T-helper 2 cell treated with Interferon-gamma antibody and Interleukin-4, amounts not matched to agents 5 μg/mL and 100 μg/mL, for 36 hours (primary cell): ENCODE measurements at places on chromosomes 3 and 15.

DNA sequence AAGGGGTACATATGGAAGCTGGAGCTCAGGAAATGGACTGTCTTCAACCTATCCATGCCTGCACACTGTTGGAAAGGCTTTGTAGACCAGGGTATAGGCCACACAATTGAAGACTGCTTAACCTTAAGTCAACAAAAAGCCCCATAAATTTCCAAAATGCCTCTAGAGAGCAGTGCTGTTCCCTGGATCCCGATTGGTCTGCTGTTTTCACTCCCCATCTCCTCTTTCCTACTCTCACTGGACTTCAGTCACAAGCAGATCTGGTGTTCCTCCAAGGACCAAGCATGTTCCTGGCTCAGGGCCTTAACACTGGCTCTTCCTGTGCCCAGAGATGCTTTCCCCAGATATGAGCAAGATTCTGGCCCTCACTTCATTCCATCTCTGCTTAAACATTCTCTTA, 22.8 kb upstream of the LRRC34 start:
- no peaks in the 10 kb centered on the region for H3K4me1 ChIP-seq
- no peak for DNase-seq
- no peaks in the 10 kb centered on the region for H3K36me3 ChIP-seq
- H3K27ac ChIP-seq, result no peak overlapping the region
- H3K27me3 ChIP-seq, result peaks cover 9% of the 10 kb centered on the region
- H3K4me3 ChIP-seq, result no peak overlapping the region

DNA sequence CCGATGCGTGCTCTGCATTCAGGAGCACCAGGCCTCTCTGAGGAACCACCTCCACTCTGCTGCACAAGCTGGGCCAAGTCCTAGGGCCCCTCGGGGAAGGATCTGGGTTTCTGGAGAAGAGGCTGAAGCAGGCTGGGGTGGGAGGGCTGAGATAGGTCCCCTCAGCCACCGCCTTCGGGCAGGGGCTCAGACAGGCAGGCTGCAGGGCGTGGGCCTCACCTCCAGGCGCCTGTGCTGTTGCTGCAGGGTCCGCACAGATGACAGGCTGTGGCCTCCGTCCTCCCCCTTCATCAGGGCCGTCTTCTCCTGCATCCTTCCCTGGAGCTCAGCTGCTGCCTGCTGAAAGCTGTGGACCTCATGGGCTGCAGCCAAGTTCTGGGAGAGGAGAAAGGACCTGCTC, 15.2 kb downstream of the PLA2G4B start:
- no peaks in the 10 kb centered on the region for H3K27me3 ChIP-seq
- DNase-seq, result no peak
- H3K27ac ChIP-seq, result no peak overlapping the region
- no peak overlapping the region for H3K4me3 ChIP-seq

DNA sequence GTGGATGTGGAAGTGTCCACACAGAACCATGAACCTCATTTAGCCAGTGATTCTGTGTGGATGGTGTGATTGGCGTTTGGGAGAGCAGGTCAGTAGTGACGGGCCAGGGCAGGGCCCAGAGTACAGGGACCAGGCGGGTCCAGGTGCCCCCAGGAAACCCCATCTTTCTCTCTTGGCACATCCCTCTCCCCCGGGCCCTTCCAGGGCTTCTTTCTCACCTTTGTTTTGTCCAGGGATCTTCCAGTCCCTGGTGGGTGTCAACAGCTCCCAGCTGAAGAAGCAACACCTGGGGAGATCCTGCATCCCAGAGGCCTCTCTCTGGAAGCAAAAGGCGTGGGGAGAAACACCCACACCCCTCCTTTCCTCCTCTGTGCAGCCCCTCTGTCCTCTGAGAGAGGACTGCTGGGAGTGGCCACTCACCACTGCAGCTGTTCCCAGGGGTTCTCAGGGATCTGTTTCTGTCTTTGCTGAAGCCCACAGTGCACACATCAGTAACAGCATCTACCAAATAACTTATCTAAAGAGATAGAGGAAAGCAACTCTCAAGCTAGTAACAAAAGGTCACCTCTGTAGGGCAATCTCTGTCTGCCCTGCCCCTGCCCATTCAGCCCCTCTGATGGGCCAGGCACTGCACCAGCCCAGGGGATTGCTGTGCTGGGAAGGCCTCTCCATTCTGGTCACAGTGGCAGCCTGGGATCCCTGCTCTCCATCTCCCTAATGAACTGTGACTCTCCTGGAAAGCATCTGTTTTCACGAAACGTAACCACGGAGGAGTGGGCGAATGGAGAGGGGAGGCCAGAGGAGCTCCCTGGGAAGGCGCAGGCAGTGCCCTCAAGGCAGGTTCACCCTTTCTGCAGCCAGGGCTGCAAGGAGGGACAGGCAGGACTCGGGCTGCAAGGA, 98.3 kb upstream of the ALDH1A3 start:
- no peaks in the 10 kb centered on the region for H3K4me1 ChIP-seq
- H3K4me3 ChIP-seq, result no peak overlapping the region
- no peaks in the 10 kb centered on the region for H3K27me3 ChIP-seq
- no peak overlapping the region for H3K27ac ChIP-seq
- DNase-seq, result no peak

GRCh38 chr3:196079682-196080081, 2.2 kb downstream of the TFRC start:
- H3K27ac ChIP-seq, result peak overlapping the region; percentile 89
- H3K27me3 ChIP-seq, result no peaks in the 10 kb centered on the region
- peaks cover 36% of the 10 kb centered on the region for H3K4me1 ChIP-seq
- peak overlapping the region; percentile 99 for H3K4me3 ChIP-seq
- DNase-seq, result no peak
- H3K36me3 ChIP-seq, result peaks cover 45% of the 10 kb centered on the region

DNA sequence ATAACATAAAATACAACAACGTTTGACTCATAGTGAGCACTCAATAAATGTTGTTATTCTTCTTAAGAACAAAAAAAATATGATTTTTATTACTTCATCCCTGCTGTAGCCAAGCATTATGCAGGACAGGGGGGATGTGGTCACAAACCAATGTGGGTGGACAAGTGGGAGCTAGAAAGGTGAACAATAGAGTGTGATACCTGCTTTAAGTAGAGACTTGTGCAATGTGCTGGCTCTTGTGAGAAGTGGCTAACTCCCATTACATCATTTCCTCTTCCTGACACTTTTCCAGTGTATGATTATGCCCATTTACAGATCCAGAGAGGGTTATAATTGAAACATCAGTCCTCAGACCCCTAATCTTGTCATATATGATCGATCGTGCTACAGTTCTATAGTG, 193.6 kb downstream of the UBE2E2 start:
- no peaks in the 10 kb centered on the region for H3K36me3 ChIP-seq
- no peaks in the 10 kb centered on the region for H3K27me3 ChIP-seq
- H3K27ac ChIP-seq, result no peak overlapping the region
- no peak for DNase-seq

GRCh38 chr15:41927536-41927935, 33.7 kb upstream of the SPTBN5 start:
- H3K4me1 ChIP-seq, result peaks cover 20% of the 10 kb centered on the region
- H3K27me3 ChIP-seq, result no peaks in the 10 kb centered on the region
- DNase-seq, result no peak
- no peak overlapping the region for H3K4me3 ChIP-seq
- H3K27ac ChIP-seq, result no peak overlapping the region

DNA sequence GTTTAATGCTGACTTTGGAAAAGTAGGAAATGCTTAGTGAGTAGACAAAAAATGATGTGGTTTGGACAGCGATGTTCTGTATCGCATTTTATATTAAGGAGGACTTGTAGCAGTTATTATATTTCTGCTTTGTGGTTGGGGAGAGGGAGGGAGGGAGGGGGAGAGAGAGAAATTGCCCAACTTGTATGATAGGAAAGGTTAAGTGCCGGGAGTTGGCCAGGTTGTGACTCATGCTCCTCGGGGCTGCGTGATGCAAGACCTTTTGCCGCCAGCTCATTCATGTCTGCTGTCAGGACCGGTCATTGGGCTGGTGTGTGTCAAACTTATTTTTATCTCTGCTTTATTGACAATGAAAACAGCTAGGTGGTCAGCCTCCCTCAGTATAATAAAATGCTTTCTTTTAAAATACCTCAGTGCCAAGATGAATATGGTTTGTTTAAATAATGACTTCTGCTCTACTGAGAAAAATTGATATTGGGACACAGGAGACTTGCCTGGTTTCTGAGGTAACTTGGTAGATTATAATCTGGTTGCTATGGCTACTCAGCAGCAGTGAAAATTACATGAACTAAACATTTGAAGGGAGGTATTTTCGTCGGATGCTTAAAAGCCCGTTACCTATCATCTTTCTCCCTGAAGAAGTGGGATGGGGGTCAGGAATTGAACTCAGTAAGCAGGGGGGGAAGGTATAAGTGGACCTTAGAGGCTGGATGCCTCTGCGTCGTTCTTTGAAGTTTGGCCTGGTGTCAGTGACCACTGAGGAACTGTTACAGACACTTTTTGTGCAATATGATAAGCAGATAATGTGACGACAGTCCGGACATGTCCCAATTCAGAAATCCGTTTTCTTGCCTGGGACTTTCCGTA, 90.7 kb downstream of the FNDC3B start:
- H3K4me1 ChIP-seq, result peaks cover 42% of the 10 kb centered on the region
- peaks cover 22% of the 10 kb centered on the region for H3K36me3 ChIP-seq
- H3K4me3 ChIP-seq, result peak overlapping the region; percentile 64
- no peaks in the 10 kb centered on the region for H3K27me3 ChIP-seq

DNA sequence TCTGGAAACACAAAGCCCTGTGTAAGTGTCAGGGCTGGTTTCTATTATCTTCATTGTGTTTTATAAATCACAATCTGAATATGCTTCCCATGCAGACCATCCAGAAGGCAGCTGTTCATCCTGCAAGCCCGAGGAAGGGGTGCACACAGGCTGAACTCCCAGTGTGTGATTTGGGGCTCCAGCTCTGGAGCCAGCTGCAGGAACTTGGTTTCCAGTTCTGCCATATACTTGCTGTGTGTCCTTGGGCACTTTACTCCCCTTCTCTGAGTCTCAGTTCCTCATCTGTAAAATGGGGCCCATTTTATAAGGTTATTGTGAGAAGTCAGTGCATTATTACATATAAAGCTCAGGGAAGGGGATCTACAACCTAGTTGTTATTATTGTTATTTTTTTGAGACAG, 22.6 kb downstream of the CYP8B1 start:
- H3K36me3 ChIP-seq, result no peaks in the 10 kb centered on the region
- no peak for DNase-seq
- peaks cover 4% of the 10 kb centered on the region for H3K27me3 ChIP-seq

GRCh38 chr3:23594894-23595670, 210.7 kb upstream of the UBE2E1 start:
- H3K27ac ChIP-seq, result no peak overlapping the region
- DNase-seq, result no peak
- H3K36me3 ChIP-seq, result no peaks in the 10 kb centered on the region
- H3K27me3 ChIP-seq, result no peaks in the 10 kb centered on the region
- no peak overlapping the region for H3K4me3 ChIP-seq
- H3K4me1 ChIP-seq, result no peaks in the 10 kb centered on the region

GRCh38 chr3:55474213-55474632, 12.9 kb downstream of the WNT5A start:
- no peak for DNase-seq
- no peaks in the 10 kb centered on the region for H3K36me3 ChIP-seq
- H3K4me3 ChIP-seq, result no peak overlapping the region

DNA sequence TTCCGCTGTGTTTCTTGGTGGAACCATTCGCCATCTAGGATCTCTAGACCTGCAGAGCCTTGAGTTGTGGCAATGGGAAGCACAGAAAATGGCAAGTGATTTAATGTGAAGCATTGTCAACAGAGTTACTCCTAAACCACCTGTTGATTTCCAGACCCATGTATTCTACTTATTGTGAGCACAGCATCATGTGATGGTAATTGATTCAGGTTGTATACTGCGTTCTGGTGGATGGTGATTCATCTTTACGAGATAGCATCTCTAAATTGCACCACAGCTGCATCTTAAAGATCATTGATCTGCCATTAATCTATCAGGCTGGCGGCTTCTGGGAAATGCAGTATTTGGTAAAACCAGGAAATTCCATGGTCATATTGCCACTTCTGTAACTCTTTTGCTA, 7.4 kb downstream of the RTP4 start:
- no peak for DNase-seq
- H3K27ac ChIP-seq, result no peak overlapping the region
- peaks cover 21% of the 10 kb centered on the region for H3K4me1 ChIP-seq
- no peaks in the 10 kb centered on the region for H3K27me3 ChIP-seq
- H3K36me3 ChIP-seq, result peaks cover 74% of the 10 kb centered on the region

GRCh38 chr3:49351521-49352011, 6.6 kb downstream of the GPX1 start:
- DNase-seq, result no peak
- peak overlapping the region; percentile 51 for H3K27ac ChIP-seq
- H3K36me3 ChIP-seq, result peaks cover 14% of the 10 kb centered on the region

GRCh38 chr15:84666373-84666772, 8.4 kb upstream of the NMB start:
- peak overlapping the region; percentile 12 for H3K27ac ChIP-seq
- no peak for DNase-seq
- peaks cover 6% of the 10 kb centered on the region for H3K4me1 ChIP-seq
- H3K36me3 ChIP-seq, result peaks cover 41% of the 10 kb centered on the region
